ENCODE measurements at places on chromosomes 6 and 20.

GRCh38 chr20:9141070-9141469 is 72.2 kb downstream of the PLCB4 start:
- DNase-seq = no peak

DNA sequence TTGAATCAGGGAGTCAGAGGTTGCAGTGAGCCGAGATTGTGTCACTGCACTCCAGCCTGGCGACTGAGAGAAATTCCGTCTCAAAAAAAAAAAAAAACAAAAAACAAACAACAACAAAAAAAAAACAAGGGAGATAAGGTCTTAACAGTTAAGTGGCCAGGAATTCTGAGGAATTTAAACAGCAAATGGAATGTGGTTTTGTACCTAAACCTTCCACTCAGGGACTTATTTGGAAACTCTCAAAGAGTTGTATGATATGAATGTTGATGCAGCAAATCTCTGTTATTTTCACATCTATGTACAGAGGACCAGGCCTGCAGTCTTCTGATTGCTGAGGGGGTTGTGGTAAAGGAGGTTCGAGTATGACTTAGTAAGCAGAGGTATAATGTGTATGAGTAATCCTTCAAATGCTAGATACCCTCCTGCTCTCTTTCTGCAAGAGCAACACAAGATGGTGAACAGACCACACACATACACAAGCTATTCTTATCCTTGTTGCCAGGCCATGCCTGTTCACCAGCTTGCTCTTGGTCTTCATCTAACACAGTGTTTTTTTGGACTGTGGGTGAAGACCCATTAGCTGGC is 174.9 kb upstream of the SCGN start:
- DNase-seq = no peak

DNA sequence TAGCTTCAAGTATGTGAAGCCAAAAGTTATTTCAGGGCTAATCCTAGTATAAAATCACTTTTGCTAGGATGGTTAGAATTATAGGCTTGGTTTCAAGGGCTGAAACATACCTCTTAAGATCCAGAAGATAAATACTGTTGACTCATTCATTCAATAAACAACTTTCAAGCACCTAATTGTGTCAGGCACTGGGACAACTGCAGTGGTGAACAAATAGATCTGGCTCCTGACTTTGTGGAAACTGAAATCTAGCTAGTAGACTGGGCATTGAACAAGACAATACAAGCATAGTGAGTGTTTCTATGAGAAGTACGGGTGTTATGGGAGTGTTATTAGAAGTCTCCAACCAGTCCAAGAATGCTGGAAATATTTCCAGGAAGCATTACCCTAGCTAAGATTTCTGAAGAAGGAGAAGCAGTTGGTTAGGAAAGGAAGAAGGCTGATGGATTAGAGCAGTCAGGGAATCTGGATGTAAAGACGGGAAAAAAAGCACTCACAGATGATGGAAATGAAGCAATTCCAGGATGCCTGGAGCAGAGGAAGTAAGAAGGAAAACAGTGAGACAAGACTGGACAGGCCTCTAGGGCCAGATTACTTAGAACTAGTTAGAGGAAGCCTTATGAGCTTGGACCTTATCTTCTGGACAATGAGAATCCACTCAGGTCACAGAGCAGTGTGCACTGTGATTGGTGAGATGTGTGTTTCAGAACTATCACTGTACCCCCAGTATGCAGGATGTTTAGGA is 132.6 kb upstream of the RAB32 start:
- DNase-seq = no peak

DNA sequence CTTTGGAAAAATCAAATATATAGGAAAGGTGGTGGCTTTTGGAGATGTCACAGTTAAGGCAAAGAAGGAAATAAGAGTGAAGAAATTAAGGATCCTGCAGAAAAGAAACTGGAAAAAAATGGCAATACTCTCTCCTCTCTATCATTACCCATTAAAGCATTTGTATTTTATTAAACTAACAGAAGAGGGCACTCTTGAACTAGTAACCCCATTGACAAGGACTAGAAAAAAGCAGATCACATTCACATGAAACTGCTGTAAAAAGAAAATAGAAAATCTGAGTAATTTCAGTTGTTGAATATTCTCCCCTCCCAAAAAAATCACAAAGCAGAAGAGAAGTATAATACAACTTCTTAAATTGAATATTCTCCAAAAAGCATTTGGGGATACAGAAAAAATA is 104.1 kb upstream of the SLC35B3 start:
- no peak for DNase-seq

DNA sequence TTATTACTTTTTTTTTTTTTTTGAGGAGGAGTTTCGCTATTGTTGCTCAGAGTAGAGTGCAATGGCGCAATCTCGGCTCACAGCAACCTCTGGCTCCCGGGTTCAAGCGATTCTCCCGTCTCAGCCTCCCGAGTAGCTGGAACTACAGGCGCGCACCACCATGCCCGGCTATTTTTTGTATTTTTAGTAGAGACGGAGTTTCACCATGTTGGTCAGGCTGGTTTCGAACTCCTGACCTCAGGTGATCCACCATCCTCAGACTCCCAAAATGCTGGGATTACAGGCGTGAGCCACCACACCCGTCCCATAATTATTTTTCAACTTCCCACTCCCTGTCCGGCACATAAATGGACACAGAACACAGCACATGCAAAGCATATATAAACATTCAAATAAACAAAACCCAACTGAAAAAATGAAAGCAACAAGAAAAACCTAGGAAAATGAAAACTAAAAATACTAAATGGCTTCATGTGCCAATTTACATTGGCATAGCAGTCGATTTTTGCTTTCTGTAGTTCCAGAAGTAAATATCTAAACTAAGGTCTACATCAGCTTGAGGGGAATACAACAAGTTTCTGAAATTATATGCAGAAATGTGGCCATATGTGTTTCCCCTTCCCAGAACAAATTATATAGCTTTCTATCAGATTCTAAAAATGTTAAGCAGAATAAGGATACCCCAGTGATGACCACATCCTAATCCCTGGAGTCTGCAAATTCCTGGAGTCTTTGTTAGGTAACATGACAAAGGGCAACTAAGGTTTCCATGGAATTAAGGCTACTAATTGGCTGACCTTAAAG is 113.9 kb downstream of the HFE start:
- DNase-seq = no peak

GRCh38 chr20:5393218-5393870 is 76.6 kb upstream of the PROKR2 start:
- DNase-seq = no peak

GRCh38 chr20:52104546-52105441 is 86.8 kb downstream of the ZFP64 start:
- DNase-seq = no peak

- no peak for DNase-seq
These were observed 1.1 kb downstream of the CDS2 start for GRCh38 chr20:5127859-5128424.

DNA sequence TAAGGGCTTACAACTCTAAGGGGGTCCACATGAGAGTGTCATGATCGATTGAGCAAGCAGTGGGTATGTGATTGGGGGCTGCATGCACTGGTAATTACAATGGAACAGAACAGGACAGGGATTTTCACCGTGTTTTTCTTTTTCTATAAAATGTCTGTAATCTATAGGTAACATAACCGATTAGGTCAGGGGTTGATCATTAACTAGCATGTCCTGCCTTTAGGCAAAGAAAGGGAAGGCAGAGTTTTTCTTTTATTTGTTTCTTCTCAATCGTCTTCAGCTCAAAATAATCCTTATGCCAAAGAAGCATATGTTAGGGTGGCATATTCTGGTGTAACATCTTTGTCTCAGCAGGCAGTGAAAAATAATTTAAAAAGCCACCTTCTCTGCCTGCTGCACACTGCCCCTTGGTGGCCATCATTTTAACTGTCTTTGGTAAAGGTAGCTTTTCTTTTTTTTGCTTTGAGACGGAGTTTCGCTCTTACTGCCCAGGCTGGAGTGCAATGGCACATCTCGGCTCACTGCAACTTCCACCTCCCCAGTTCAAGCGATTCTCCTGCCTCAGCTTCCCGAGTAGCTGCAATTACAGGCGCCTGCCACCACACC is 9.7 kb upstream of the CEP43 start:
- no peak for DNase-seq

- no peak for DNase-seq
These were observed 39.7 kb downstream of the SLC26A8 start for GRCh38 chr6:35984701-35985100.

GRCh38 chr20:59631751-59632540 is 27.6 kb downstream of the PHACTR3 start:
- no peak for DNase-seq

DNA sequence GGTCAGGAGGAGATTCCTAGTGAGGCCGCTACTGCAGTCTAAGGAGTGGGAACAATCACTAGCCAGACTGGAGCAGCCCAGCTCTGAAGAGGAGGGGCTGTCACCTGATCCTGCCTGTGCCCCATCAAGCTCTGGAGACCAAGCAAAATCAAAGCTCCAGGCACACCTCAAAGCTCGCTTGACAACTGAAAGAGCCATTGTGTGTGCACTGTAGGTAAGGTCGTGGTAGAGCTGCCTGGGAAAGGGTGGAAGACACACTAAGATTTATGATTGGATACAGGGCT is 58.2 kb downstream of the CSE1L start:
- no peak for DNase-seq

- DNase-seq = no peak
These were observed 30.4 kb upstream of the SMOC2 start for GRCh38 chr6:168410554-168411011.

- no peak for DNase-seq
These were observed 13.8 kb downstream of the BMP7 start for GRCh38 chr20:57252559-57253162.

DNA sequence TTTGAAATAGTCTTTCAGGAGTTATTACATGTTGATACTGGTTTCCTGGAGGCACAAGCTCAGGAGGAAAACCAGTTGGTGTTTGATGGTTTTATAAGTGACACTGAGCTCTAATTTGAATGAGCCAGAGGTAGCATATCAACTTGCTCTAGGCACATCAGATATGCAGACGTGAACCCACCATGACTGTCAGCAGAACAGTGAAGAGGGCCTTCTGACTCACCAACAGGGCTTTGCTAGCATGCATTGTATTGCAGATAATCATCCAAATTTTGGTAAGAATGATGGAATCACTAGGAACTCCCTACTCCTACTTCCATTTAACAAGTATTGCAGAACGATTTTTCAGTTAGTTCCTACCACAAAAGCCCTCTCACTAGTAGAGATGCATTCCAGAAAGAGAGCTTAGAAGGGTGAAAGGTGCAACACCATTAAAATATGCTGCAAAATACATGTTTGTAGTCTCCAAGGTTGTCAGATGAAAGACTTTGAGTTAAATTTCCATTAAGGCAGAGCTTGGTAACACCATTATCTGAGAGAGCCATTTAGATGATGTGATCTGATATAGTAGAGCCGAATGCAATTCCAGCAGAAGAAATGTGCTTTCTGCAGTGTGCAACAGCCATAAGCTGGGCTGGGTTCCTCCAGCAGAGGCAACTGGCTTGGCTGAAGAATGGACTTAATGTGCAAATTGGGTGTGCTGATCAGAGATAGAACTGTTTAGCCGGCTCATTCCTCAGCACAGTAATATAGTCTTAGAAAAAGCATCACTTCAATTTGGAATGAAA is 968.7 kb upstream of the ADGRB3 start:
- DNase-seq = no peak

DNA sequence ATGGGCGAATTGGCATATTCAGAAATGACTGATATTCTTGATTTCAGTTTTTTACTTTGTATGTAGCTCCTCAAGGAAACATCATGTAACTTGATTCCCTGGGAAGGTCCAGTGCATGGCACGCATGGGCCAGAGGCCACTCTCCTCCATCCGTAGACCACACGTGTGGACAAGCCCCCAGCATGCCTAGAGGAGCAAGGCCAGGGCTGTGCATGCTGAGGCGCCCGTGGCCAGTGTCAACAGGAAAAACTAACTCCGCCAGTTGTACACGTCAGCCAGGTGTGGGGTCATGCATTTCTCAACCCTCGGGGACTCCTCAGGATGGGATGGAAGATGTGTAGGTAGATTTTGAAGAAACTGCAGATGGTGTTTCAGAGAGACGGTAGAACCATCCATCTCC is 37.8 kb upstream of the CD93 start:
- no peak for DNase-seq

GRCh38 chr6:137680705-137681346 is 186.2 kb upstream of the TNFAIP3 start:
- no peak for DNase-seq

DNA sequence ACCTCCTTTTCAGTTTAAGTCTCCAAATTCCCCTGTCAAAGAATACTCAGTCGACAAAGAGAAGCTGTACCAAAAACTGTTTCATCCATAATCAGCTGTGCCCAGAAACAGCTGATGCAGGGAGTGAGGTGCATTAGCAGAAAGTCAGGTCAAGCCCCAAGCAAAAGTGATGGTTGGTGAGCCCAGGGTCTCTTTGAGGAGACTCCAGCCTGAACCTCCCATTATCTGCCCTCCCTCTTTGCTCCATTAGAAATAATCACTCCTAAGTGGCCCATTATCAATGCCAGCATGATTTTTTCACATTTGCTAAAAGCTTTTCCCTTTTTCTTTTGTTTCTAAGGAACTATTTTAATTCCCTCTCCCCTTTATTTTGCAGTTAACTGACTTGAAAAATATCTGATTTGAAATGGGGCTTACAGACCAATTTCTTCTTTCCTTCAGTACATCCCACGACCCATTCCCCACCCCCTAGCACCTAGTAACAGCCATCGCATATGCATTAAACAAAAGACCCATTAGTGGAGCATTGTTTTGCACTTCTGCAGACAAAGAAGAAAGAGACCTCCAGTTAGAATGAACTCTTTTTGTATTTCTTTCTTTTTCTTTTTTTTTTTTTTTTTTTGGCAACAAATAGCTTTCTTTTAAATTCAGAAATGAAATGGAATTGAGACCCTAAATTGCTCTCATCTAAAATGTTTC is 257.0 kb downstream of the GRIK2 start:
- DNase-seq = no peak
